ENCODE measurements at places on chromosomes 12 and 14.

GRCh38 chr12:105480162-105480561 lies 149.7 kb downstream of the C12orf75 start:
- no peak for DNase-seq

DNA sequence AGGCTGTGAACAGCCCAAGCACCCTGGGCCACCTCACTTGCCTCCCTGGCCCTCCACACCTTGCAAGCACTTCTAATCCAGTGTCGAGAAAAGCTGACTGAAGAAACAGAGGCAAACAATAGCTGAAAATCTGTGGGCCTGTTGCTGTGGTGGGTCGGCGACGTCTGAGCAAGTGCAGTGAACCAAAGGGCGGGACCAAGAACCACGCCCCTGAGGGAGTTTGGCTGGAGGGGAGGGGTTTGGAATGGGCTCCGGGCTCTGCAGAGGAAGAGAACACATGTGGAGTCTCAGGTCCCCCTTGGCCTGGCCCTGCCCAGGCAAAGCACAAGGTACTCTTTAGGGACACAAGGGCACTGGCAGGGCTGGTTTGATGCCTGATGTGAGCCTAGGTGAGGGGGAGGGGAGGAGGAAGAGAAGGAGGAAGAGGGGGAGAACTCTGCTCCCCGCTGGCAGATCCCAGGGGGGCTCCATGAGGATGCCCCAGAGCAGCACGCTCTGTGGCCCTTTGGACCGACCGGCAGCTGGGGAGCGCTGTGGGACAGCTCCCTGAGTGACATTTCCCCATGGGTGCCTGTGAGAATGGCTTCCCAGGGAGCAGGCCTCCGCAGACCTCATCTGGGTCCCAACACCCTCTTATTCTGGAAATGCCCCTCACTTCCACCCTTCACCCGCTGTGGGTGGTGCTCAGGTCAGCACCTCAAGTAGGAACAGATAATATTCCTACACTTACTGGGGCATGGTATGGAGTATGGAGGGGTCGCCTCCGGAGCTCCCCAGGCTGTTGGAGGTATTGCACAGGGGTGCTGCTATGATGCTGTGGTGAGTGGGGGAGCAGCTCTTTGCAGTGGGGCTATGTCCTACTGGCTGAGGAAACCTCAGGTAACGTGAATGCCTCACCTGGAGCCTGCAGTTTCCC lies 85.5 kb downstream of the CPSF2 start:
- no peak for DNase-seq

DNA sequence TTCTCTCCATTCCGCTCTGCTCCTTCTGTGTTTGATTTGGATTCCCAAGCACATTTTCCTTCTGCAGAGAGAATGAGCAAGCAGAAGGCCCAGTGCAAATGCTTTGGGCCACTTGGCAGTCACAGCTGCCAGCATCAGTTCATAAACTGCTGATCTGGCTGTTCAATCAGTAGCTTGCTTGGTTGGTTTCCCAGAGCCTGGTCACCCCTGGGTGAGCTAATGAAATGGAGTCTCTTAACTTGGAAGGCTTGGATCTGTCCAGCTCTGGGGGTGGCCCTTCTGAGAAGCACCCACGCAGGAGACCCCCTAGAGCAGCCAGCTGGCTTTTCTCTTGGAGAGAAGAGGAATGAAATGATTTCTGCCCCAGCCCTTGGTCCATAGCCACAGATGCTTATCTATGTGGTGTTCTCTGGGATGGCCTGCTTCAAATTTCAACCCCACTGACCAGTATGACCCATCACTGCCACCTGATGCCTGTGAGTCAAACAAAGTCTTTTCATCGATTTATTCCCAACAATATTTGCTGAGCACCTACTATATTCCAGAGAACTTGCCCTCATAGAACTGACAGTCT lies 30.3 kb downstream of the FAIM2 start:
- no peak for DNase-seq

GRCh38 chr14:29925736-29926135 lies 1.9 kb downstream of the PRKD1 start:
- DNase-seq = no peak

DNA sequence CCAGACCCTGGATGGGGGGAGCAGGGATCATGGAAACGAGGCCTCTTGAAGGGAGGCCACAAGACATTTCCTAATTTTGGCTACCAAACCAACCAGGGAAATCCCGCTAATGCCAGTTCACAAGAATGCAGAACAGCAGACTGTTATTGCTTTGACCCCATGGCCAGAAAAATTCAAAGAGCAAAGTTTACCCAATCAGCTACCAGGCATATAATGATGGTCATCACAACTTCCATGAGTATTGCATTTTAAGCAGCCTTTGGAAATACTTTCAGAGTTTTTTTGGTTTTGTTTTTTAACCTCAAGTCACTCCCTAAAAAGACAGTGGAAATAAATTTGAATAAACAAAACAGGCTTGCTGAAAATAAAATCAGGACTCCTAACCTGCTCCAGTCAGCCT lies at the start of gene IL25:
Gene IL25 (plus strand): TSS at position 301 of the 400 bp plus-strand sequence.
- DNase-seq = no peak

- no peak for DNase-seq
These were observed 414.1 kb downstream of the MDGA2 start for GRCh38 chr14:47261350-47261749.

- no peak for DNase-seq
These were observed 561.9 kb downstream of the FLRT2 start for GRCh38 chr14:86091811-86092210.

- DNase-seq = no peak
These were observed 36.0 kb downstream of the RTRAF start for GRCh38 chr14:52025310-52025709.

DNA sequence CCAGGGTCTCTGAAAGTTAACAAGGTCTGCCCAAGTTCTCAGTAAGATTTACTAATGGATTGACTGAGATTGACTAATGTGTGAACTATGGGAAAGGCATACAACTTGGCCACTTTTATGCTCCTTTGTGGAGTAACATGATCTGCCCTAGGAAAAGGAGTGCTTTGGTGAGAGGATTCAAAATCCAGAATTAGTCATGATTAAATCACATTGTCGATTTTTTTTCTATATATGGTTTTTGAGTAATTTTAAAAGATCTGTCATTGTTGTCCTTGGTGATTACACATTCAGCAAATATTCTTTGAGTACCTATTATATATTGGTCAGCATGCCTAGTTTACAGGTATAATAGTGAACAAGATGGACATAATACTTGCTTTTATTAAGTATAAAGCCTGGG lies 147.7 kb upstream of the SYT10 start:
- no peak for DNase-seq

- no peak for DNase-seq
These were observed 284.2 kb downstream of the ADAMTS20 start for GRCh38 chr12:43267818-43268217.

DNA sequence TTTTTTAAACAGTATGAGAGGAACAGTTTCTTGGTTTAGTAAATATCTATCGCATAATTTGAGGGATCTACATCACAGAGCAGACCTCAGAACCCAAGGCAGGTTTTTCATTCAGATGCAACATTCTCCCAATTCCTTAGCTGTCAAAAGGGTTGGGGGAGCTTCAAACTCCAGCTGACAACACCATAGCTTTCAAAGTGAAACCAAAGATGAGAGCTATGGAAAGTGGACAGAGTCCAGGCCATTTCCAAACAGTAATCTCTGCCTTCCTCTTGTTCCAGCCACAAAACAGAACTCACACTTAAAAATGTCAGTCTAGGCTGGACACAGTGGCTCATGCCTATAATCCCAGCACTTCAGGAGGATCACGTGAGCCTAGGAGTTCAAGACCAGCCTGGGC lies 87.8 kb downstream of the SPRING1 start:
- DNase-seq = no peak

DNA sequence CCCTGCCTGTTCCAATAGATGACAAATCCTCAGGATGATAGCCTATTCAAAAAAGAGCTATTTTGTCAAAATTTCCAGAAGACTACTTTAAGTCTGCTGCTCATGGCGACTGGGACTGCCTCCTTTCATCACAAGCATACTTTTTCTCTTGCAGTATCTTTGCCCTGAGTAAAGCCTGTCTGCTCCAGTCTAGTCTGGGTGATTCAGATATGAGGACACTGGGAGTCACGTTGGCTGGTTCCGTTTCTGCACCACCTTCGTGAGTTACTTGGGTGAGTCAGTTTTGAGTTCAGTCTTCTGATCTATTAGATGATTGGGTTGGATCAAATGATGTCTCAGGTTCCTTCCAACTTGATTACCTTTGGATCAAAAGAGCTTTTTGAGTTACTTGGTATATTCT lies 301.3 kb upstream of the STXBP6 start:
- DNase-seq = no peak

Data from mesothelial cell of epicardium (in vitro differentiated cells).